ENCODE measurements at places on chromosomes 11 and 22.

DNA sequence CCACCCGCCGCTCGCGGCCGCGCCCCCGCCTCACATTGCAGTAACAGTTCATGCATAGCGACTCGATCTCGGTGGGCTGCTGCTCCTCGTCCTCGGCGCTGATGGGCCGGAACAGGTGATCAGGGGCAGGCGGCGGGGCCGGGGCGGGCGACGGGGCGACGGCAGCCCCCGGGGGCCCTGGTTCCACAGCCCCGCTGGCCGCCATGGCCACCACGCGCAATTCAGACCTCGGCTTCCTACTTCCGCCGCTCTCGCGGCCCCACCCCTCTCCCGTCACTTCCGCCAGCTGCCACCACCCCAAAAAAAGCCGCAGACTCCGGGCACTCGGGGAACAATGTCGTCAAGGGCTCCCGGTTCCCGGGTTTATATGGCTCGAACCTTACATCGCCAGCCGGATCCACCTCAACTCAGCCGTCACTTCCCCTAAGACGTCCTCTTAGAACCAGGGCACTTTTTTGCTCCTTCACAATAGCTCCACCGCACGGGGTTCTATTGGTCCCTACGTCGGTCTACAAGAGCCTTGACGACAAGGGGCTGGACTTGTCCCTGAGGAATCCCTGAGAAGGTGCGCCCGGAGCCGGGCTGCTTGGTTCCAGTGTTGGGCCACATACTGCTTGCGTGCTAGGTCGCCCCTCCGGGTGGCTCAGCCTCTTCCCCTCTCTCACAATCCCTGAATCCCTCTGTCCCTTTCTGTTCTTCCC, at the start of gene ZPR1:
Gene ZPR1, minus strand, starts transcription at position 238 of the 701 bp plus-strand sequence. Its CDS starts 33 bp downstream, at position 205.
- DNase-seq = peak; percentile 54

GRCh38 chr11:110000031-110000502, 93.1 kb upstream of the ZC3H12C start:
- DNase-seq = peak; percentile 27

- no peak for DNase-seq
These were observed 273.7 kb downstream of the C11orf87 start for GRCh38 chr11:109695696-109696095.

GRCh38 chr11:103550811-103551210, 441.6 kb downstream of the DYNC2H1 start:
- DNase-seq = no peak

- DNase-seq = no peak
These were observed 552 bp downstream of the DSCAML1 start for GRCh38 chr11:117796456-117796871.

- no peak for DNase-seq
These were observed 192.8 kb upstream of the B3GAT1 start for GRCh38 chr11:134604886-134605285.

- DNase-seq = peak; percentile 13
These were observed at the start of gene STK33 for GRCh38 chr11:8593935-8594909. Gene STK33, minus strand, starts transcription at chr11:8594228. Its CDS starts 119,323 bp downstream, at chr11:8474905.

DNA sequence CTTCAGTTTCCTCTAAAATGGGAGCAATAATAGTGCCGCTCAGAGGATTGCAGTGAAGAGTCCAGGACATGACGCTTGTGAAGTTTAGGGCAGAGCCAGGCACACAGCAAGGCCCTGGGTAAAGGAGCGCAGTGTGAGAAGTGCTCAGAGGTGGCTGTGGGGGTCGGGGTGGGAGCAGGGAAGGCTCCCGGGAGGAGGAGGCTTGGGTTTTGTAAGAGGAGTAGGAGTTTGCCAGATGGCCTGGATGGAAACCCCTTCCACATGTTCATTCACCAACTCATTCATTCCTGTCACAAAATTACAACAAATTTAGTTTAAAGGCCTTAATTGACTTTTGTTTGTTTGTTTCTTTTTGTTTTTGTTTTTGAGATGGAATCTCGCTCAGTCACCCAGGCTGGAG, 17.0 kb downstream of the CRYBB2 start:
- no peak for DNase-seq

DNA sequence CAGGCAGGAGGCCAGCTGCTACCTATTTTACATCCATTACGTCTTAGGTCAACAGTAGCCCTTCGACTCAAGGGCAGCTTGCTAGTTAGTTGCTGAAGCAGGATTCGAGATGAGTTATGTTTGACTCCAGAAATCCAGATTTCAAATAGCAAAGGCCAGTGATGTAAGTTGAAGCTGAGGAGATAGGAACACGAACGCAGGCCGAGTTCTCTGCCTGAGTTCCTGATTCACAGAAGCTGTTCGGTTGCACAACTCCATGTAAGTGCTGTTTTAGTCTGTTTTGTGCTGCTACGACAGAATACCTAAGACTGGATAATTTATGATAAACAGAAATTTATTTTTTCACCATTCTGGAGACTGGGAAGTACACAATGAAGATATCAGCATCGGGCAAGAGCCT, 111.2 kb downstream of the SLC1A2 start:
- DNase-seq = no peak
